ENCODE measurements at places on chromosomes 13 and 19.

- no peak for DNase-seq
Measured at GRCh38 chr13:106172176-106172905, 363.1 kb downstream of the EFNB2 start.

GRCh38 chr13:36736119-36736726 is 62.4 kb downstream of the SERTM1 start:
- DNase-seq, result no peak

GRCh38 chr13:44817131-44817671 is 172.1 kb downstream of the NUFIP1 start:
- DNase-seq, result no peak

- DNase-seq, result no peak
Measured at GRCh38 chr13:98370806-98371515, 193.9 kb upstream of the RNF113B start.

DNA sequence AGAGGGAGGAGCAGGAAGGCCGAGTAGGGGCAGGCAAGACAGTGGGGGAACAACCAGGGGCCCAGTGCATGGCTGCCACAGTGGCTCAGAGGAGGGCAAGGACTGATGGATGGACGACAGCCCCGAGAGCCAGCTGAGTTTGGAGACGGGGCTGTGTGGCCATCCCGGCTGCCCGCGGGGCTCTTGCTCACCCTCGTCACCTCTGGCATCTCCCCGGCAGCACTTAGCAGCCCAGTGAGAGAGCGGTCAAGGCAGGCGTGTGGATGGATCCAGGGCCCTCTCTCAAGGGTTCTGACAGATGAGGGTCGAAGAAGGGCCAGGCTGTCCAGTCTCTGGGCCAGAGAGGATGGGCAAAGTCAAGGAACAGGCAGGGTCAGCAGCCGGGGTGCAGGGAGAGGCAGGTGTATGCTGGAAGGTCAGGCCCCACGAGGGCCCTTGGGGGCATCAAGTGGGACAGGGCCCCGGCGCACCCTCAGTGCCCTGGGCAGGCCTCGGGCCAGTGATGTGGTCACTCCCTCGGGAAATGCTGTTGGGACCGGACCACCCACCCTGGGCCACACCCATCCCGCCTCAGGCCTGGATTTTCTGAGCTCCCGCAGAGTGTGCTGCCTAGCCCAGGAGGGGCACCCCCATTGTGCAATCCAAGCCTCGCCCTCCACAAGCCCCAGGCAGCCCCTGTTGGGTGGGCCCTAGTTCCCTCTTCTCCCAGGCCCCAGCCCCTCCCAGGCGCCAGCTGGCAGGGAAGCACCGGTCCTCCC is 56.4 kb upstream of the TPM4 start:
- DNase-seq, result no peak

DNA sequence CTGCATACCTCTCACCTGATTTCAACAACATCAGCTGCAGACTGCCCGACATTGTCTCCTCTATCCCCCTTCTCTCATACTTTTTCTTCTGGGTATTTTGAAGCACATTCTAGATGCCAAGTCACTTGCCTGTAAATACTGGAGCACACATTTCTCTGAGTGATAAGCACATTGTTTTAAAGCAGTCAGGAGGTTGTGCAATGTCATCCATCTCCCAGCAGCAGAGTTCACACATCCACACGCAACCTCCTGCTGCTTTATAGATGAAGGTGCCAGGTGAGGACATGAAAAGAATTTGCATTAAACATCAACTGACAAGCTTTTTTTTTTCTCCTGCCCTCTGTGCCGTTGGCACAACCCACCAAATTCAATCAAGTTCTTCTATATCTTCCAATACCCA is 5.5 kb downstream of the UPK1A start:
- DNase-seq, result no peak

GRCh38 chr13:94705081-94706030 is 7.0 kb downstream of the SOX21 start:
- DNase-seq, result no peak

GRCh38 chr13:35733827-35734226 is 257.3 kb upstream of the MAB21L1 start:
- DNase-seq, result no peak

DNA sequence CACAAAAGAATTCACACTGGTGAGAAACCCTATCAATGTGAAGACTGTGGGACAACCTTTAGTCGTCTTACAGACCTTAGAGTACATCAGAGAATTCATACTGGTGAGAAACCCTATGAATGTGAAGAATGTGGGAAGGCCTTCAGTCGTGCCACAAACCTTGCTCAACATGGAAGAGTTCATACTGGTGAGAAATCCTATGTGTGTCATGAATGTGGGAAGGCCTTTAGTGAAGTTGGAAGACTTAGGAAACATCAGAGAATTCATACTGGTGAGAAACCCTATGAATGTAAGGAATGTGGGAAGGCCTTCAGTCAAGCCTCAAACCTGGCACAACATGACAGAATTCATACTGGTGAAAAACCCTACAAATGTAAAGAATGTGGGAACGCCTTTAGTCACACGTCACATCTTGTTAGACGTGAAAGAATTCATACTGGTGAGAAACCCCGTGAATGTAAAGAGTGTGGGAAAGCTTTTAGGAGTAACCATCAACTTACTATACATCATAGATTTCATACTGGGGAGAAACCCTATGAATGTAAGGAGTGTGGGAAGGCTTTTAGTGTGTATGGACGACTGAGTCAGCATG is 24.0 kb upstream of the ZNF573 start:
- no peak for DNase-seq

- DNase-seq, result no peak
Measured at GRCh38 chr19:2344381-2344870, 15.6 kb upstream of the TMPRSS9 start.

DNA sequence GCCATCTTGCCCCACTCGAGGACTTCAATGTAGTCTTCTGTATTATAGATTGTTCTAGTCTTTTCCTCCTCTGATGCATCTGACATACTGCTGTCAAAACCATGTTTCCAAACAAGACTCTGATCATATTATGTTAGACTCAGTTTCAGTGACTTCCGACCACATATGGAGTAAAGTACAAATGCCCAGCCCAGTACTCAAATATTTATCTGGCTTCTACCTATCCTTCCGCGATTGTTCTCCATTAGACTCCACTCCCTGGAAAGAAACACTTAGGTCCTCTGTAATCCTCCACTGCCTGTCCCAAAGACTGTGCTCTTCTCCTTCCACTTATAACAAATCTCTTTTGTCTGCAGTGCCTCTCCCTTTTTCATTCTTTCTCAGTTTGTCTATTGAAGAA is 439.5 kb downstream of the EFNB2 start:
- DNase-seq, result no peak

DNA sequence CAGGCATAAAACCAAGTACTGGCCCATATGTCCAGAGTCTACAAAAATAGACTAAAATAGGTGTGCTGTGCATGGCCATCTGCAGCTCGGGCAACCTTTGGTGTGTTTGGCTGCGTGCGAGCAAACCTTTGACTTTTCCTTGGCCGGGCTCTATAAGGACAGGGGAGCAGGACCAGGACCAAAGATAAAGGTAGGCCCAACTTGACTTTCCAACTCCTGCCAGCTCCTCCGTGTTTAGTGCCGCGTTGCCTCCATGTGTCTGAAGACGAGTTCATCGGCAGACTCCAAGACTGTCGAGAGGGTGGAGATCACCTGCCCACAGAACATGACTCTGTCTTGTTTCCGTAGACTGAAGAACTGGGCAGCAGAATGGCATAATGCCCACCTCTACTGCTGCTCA is 375.5 kb downstream of the IRS2 start:
- no peak for DNase-seq

- no peak for DNase-seq
Measured at GRCh38 chr19:5130371-5131030, 161.6 kb downstream of the KDM4B start.

- DNase-seq, result no peak
Measured at GRCh38 chr13:103168901-103169508, 102.8 kb upstream of the SLC10A2 start.

DNA sequence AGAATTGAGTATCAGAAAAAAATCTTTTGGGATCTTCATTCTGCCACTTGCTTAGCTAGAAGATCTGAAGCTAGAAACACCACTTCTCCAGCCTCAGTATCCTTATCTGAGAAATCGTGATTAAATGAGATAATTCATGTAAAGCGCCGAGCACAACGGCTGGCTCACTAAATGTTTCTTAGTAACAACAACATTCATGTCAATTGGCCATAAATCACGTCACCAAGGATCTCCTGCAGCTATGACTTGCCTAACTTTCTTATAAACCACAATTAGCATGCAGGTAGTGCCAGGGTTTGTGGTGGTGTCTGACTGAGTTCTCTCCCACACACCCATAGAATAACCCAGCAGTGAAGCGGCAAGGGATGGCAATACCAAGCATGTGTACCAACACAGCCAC is 501.3 kb downstream of the EFNB2 start:
- DNase-seq, result no peak

DNA sequence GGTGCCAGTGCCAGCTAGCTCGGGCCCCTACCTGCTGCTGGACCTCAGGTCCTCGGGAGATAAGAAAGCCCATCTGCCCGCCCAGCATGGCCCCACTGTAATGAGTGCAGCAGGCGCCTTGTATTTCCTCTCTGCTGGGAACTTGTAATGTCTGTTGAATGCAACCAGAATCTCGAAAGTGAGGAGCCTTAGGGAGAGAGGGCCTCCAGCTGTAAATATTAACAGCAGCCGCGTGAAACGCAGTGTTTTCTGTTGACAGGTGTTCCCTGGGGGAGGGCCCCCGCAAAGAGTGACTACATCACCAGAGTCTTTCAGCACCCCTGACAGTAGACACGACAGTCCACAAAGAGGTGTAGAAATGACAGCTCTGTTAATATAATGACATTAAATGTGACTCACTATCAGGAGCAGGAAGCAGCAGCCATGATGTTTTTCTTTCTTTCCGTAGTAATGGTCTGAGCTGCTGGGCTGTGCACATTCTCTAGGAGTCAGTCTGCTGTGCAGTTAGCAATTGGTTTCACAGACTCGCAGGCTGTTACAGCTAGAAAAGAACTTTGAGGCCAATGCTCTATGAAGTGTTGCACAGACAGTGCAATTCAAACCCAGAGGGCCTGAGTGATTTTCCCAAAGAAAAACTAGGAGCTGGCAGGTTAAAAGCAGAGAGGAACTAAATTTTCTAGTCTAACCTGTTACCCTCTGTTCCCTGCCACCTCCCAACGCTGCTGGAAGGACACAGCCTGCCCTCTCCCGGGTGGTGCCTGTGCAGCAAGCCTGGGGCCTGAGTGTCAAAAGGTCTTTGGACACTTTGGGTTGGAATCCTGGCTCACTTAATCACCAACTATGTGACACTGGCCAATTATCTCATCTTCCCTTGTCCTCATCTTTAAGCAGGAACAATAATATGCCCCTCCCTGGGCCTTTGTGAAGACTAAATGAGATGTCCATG is 58.6 kb upstream of the WASF3 start:
- DNase-seq, result no peak

DNA sequence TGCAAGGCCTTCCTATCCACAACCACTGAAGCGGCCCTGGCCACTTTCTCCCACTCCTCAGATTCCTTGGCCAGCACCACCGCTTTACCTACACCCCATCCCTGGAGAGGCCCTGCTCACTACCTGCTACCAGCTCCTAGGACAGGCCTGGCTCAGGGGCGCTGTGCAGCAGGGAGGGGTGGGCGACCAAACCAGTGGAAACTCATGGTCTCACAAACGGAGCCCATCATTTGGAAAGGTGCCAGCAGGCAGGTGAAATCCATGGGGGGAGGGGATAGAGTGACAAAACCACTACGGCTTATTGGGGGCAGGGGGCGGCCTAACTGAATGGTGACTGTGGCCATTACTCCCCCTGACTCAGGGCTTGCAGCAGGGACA is 27.6 kb downstream of the C19orf47 start:
- no peak for DNase-seq

DNA sequence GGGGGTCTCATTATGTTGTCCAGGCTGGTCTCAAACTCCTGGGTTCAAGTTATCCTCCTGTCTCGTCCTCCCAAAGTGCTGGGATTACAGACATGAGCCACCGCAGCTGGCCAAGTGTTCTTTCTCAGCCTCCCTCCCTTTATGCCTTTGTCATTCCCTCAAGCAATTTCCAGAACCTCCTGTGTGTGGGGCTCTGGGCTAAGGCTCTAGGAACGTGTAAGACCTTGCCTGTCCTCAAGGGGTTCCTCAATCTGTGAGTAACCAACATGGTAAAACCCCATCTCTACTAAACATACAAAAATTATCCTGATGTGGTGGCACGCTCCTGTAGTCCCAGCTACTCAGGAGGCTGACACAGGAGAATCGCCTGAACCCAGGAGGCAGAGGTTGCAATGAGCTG is 15.5 kb upstream of the SPACA4 start:
- DNase-seq, result no peak

DNA sequence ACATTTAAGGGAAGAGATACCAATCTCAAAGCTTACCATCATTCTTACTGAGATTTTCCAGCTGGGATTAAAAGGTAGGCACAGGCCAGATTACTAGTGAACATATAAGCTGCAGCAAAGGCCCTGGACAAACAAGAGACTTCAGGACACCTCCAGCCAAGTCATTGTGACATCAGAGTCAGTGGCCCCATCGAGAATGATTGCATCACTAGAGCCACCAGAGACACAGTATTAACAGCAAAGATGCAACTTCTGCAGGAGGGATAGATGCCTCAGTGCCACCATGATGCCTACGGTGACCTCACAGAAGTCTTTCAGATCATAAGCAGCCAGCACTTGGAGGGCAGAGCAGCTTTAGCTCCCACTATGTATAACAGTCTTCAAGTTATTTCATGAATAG is 8.6 kb downstream of the RUBCNL start:
- DNase-seq, result no peak

- DNase-seq, result no peak
Measured at GRCh38 chr19:13872339-13872694, 4.6 kb upstream of the NANOS3 start.

DNA sequence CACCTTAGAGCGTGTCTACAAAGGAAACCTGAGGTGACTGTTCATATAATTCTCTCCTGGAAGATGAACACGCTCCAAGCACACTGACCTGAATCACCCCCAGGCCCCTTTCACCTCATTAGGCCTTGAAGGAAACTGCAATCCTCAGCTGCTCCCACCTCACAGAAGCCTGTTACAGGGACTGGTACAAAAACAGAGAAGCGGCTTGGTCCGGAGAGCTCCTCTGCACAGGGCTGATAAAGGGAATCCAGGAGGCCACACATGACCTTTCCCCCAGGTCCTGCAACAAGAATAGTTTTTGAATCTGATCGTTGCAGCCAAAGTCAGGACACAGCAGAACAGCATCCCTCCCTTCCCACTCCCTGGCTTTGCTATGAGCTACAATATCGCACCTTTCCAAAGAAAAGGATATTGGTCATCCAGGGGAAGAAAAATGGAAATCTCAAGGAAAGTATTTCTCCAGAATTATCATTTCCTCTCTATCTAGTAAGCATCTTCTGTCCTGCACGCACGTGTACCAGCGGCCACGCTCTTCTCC is 666.7 kb downstream of the UQCRFS1 start:
- DNase-seq, result no peak

GRCh38 chr19:45182758-45183157 is 4.2 kb downstream of the BLOC1S3 start:
- DNase-seq, result no peak

DNA sequence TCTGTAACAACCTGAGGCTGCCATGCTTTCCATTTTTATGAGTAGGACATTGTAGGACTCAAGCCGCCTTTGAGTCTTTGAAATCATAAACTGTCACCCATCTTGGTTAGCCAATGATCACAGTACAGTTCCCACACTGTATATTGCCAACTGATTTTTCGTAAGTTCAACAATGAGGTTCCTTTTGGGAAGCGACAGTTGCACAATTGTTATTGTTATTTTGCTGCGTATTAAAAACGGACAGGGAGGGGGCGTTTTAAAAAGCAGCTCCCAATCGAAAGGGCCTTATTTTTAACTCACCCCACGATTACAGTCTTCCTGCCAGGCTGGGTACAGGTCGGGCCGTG is 601 bp downstream of the SLC46A3 start:
- DNase-seq, result no peak
